Endodermal cell (in vitro differentiated cells): ENCODE measurements at places on chromosomes 5 and 9. TPM values are rescaled to one million over a fixed set of nuclear protein-coding genes. Genes with fewer than 3 reads are reported as not detected.

DNA sequence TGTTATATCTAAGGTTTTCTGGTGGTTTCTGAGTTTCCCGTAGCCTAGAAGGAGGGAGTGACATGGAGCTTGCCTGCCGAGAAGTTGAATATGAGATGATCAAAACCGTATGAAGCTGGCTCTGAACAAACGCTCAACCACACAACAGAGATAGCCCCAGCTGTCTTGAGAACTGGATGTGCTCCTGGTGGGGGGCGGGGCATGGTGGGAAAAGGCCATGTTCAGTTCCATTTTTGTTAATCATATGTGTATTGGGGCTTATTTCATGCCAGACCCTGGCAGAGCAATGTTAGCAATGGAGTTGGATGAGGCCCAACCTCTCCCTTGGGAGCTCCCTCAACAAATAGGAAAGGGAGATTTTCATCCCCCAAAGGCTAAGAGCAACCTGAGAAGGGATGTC is 4.8 kb downstream of the CCL19 start:
- no peaks in the 10 kb centered on the region for H3K4me1 ChIP-seq
- H3K27ac ChIP-seq, result no peak overlapping the region
- no peak overlapping the region for H3K4me3 ChIP-seq

DNA sequence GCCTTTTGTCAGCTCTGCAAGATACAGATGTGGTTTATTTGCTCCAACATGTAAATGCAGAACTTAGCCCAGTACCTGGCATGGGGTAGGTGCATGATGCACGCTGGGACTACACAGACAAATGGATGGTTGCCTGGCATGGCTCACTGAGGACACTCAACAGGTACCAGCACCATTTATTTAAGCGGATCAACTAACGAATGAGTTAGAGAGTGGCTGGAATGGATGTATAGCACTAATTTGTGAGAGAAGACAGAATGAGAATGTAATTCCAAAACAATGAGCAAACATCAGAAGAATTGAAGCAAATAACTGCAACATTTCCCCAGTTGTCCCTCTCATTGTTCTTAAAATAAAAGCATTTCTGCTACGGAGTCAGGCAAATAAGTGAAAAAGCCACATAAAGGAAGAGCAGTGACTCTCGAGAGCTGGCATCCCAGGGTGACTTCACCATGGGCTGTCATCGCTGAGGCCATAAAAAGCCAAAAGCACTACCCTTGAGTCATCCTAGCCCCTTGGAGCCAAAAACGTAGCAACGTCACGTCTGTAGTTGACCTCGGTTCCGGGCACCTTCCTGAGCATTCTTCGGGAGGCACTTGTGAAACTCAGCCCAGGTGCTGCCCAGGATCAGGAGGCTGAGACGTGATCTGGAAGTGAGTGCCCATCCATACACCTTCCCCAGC is 290.3 kb downstream of the NSG2 start:
- H3K4me1 ChIP-seq, result peaks cover 20% of the 10 kb centered on the region
- no peaks in the 10 kb centered on the region for H3K36me3 ChIP-seq
- no peaks in the 10 kb centered on the region for H3K27me3 ChIP-seq
- no peak overlapping the region for H3K27ac ChIP-seq

GRCh38 chr9:28651050-28651722 is 1077.9 kb upstream of the C9orf72 start:
- no peaks in the 10 kb centered on the region for H3K4me1 ChIP-seq
- no peaks in the 10 kb centered on the region for H3K36me3 ChIP-seq
- no peaks in the 10 kb centered on the region for H3K27me3 ChIP-seq
- H3K4me3 ChIP-seq, result no peak overlapping the region
- no peak for DNase-seq

GRCh38 chr9:136829412-136829811 is 12.9 kb upstream of the AJM1 start:
- no peaks in the 10 kb centered on the region for H3K27me3 ChIP-seq
- no peak overlapping the region for H3K27ac ChIP-seq
- H3K36me3 ChIP-seq, result peaks cover 77% of the 10 kb centered on the region
- H3K4me3 ChIP-seq, result no peak overlapping the region

- H3K4me3 ChIP-seq, result no peak overlapping the region
- no peaks in the 10 kb centered on the region for H3K4me1 ChIP-seq
- no peaks in the 10 kb centered on the region for H3K36me3 ChIP-seq
- DNase-seq, result no peak
- H3K27ac ChIP-seq, result no peak overlapping the region
These were observed 1711.5 kb upstream of the NUDT12 start for GRCh38 chr5:105274079-105274478.

- DNase-seq, result no peak
- H3K4me3 ChIP-seq, result no peak overlapping the region
- H3K4me1 ChIP-seq, result peaks cover 10% of the 10 kb centered on the region
- H3K27me3 ChIP-seq, result no peaks in the 10 kb centered on the region
- H3K36me3 ChIP-seq, result no peaks in the 10 kb centered on the region
These were observed 37.1 kb downstream of the WNK2 start for GRCh38 chr9:93221044-93221443.

GRCh38 chr5:132677682-132678400 is 4.1 kb downstream of the IL4 start:
- no peaks in the 10 kb centered on the region for H3K36me3 ChIP-seq
- no peaks in the 10 kb centered on the region for H3K27me3 ChIP-seq
- peak; percentile 39 for DNase-seq
- H3K4me3 ChIP-seq, result no peak overlapping the region
- H3K4me1 ChIP-seq, result peaks cover 6% of the 10 kb centered on the region

GRCh38 chr9:74557571-74557970 is 60.4 kb downstream of the RORB start:
- no peaks in the 10 kb centered on the region for H3K36me3 ChIP-seq
- no peak for DNase-seq
- no peak overlapping the region for H3K4me3 ChIP-seq
- no peaks in the 10 kb centered on the region for H3K27me3 ChIP-seq
- H3K27ac ChIP-seq, result no peak overlapping the region
- no peaks in the 10 kb centered on the region for H3K4me1 ChIP-seq

DNA sequence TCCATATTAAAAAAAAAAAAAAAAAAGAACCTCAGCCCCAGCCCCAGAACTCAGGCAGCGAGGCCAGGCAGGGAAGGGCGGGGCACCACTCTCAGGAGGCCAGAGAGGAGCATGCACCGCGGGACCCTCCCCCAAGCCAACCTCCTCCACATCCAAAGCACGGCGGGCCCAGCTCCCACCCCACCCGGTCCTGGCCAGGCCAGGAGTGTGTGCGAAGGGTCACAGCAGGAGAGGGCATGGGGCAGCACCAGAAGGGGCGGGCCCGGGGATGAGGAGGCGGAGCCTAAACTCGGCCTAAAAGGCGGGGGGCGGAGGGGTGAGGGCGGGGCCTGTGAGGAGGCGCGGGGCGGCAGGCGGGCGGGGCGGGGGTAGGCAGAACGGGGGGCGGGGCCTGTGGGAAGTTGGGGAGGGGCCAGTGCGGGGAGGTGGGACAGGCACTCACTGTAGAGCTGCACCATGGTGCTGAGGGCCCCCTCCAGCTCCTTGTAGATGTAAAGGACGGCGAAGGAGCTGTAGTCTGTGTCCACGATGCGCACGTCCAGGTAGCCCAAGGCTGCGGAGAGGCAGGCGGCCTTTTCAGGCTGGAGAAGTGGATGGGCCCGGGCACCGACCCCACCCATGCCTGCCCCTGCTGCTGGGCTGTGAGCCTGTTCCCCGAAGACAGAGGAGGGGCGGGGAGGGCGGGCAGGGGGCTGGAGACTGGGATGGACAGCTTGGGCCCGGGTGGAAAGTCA is 1.2 kb downstream of the LCN15 start:
- peak; percentile 97 for DNase-seq
- no peaks in the 10 kb centered on the region for H3K4me1 ChIP-seq
- H3K27ac ChIP-seq, result no peak overlapping the region
- H3K4me3 ChIP-seq, result no peak overlapping the region
- no peaks in the 10 kb centered on the region for H3K36me3 ChIP-seq
- H3K27me3 ChIP-seq, result no peaks in the 10 kb centered on the region

DNA sequence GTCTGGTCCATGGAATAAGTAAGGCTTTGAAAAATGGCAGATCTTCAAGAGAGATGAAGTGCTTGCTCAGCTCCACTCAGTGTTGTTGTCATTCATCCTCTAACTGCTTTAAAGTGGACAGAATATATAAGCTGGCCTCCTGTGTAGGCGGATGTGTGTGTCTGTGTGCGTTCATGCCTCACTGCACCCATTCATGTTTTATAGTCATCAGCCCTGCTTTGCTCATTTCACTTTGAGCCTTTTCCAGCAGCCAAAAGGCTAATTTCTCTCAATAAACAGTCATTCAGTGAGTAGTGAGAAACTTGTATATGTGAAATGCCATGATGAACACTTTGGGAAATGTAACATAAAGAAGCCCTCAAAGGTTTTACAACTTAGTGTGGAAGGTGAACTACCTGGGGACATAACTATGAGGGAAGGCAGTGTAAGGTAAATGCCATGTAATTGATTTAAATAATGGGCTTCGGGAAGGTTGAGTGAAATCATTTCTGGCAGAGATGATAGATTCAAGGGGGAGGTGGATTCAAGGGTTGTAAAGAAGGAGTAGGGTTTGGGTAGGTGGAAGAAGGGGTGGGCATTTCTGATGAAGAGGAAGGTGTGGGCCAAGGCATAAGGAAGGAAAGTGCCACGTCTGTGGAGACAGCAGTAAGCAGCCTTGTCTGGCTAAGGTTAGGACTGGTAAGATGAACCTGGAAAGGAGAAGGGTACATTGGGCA is 15.7 kb downstream of the TTC23L start:
- DNase-seq, result no peak
- H3K4me1 ChIP-seq, result no peaks in the 10 kb centered on the region
- H3K4me3 ChIP-seq, result no peak overlapping the region
- H3K27me3 ChIP-seq, result no peaks in the 10 kb centered on the region
- H3K27ac ChIP-seq, result peak overlapping the region; percentile 34
- H3K36me3 ChIP-seq, result no peaks in the 10 kb centered on the region

DNA sequence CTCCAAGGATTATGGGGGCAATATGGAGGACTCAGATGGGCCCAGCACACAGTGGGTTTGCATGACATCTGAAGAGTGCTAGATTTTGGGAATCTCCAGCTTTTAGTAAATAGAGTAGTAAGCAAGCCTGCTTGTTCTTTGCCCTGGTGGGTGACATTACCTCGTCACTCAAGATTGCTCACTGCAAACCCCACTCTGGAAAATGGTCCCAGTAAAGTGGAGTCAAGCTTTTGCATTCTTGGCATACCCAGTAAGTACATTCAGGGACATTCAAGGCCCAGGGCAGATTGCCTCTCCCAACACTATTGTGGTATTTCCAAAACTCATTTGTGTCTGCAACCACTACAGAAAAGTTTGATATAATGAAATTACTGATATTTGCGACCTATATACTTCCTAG is 118.5 kb downstream of the INVS start:
- peaks cover 4% of the 10 kb centered on the region for H3K27me3 ChIP-seq
- H3K36me3 ChIP-seq, result no peaks in the 10 kb centered on the region

DNA sequence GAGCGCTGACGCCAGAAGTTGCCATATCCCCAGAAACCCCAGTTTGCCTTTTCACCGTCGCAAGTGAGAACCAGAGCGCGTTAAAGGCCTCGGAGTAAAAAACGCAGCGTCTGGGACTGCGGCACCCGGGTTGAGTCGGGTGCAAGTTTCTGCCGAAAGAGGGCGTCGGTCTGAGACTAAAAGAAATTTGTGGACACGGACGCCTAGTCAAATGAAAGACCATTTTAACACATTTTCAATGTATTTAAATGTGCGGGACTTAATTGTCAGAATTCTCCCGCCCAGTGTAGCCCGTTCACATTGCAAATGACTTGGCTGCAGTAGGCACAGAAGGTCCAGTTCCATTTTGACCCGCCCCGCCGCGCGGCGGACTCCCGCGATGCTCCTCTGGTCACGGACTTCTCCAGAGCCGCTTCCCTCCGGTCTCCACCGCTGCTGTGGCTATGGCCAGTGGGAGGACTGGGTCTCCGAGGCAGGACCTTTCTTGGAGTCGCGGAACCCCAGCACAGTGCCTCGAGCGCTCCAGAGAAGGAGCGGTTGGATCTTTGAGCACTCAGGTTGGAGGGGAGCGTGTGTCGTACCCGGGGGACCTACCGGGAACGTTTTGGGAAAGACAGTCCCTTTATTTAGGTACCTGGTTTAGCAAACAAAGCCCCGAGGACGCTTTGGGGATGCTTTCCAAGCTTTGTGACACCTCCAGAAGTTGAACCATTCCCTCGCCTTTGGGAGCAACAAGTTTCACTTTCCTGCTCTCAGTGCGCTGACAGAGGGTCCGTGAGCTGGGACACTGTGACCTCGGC is 1.2 kb upstream of the NPR3 start:
- peak overlapping the region; percentile 81 for H3K4me3 ChIP-seq
- peaks cover 4% of the 10 kb centered on the region for H3K4me1 ChIP-seq
- no peaks in the 10 kb centered on the region for H3K36me3 ChIP-seq
- peak; percentile 91 for DNase-seq
- H3K27ac ChIP-seq, result no peak overlapping the region
- H3K27me3 ChIP-seq, result peaks cover 80% of the 10 kb centered on the region

- H3K27me3 ChIP-seq, result peaks cover 100% of the 10 kb centered on the region
- H3K4me1 ChIP-seq, result peaks cover 7% of the 10 kb centered on the region
- no peak overlapping the region for H3K27ac ChIP-seq
These were observed 5.5 kb downstream of the NKX2-5 start for GRCh38 chr5:173229382-173229959.

- no peaks in the 10 kb centered on the region for H3K4me1 ChIP-seq
- H3K36me3 ChIP-seq, result no peaks in the 10 kb centered on the region
- H3K4me3 ChIP-seq, result no peak overlapping the region
- peak overlapping the region; percentile 67 for H3K27ac ChIP-seq
These were observed 8.0 kb upstream of the GRHPR start for GRCh38 chr9:37414503-37414943.

Gene AP3B1
- total RNA-seq, result 70.5 to 74.0 TPM (median 73.9 TPM) in 3 replicates

Gene SLC6A19
- total RNA-seq, result 0.09 TPM in 1 of 3 replicates, not detected in the others

Gene EXOSC2
- 47.8 and 56.5 TPM in 2 replicates for total RNA-seq

Gene ST8SIA4
- total RNA-seq, result 47.0 and 49.4 TPM in 2 replicates

Gene CENPH
- 43.7 and 48.9 TPM in 2 replicates for total RNA-seq

Gene MEGF10
- total RNA-seq, result 14.3 and 17.7 TPM in 2 replicates

Gene CCDC192
- total RNA-seq, result 0.48 TPM in 1 of 2 replicates, not detected in the other
